ENCODE measurements at places on chromosomes 2 and 18. TPM values are rescaled to one million over a fixed set of nuclear protein-coding genes. Genes with fewer than 3 reads are reported as not detected.

DNA sequence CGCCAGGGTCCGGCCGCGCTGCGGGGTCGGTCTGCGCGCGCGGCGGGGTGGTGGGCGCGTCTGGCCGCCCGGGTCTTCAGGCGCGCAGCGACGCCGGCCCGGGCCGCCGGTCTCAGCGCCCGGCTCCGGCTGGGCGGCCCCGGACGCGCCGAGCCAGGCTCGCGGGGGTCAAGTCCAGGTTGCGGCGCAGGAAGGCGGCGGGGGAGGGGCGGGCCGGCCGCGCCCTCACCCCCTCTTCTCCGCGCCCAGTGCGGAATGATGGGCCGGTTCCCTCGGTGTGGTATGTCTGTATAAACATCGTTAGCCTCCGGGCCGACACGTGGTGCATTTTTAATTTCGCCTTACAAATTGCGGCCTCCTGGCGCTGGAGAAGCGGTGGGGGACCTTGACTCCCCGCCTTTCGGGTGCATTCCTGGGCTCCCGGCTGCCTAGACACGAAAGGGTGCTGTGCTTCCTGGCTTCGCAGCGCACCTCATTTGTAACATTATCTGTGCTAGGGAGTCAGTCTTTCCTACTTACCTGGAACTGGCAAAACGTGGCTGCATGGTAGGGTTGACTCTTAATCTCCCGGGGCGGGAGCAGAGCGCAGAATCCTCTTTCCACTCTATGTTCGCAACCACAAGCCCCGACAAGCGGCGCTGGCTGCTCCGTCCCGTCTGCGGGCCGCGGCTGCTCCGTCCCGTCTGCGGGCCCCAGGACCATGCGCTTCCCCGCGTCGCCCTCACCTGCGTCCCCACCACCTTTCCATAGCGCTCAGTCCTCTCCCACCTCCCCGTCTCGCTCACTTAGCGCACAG lies 69.0 kb downstream of the CTAGE1 start:
- no peak for DNase-seq

- DNase-seq = no peak
Measured at GRCh38 chr18:31592506-31593157, 955 bp downstream of the TTR start.

DNA sequence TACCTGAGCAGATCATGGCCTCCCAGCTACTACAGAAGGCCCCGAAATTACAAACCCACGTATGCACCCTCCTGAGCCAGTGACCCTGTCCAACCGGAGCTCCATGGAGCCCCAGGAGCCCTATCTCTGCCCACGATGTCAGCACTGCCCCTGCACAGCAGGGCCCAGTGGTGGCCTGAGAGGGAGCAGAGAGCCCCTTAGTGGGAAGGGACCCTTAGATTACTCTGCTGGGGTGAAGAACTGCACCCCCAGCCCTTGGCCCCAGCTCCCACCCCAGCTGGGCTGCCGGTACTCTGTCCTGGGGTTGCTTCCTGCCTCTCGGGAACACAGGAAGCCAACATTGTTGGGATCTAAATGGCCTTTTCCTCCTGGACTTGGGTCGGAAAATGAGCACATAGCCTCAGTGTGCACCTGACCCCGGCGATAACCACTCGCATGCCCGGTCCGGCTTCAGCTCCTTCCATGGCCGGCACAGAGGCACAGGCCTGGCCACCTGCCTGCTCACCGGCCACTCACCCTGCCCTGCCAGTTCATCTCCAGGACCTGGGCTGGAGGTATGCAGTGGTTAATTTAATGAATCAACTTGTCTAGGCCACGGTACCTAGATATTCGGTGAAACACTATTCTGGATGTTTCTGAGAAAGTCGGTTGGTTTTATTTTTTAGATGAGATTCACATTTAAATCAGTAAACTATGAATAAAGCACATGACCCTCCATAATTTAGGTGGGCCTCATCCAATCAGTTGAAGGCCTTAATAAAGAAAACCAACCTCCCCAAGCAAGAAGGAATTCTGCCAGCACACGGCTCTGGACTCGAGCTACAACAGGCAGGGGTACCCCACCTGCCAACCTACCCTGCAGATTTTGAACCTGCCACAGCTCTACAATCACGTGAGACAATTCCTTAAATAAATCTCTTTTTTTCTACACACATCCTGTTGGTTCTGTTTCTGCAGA lies 19.2 kb downstream of the TNS1 start:
- DNase-seq = no peak

Gene ABCG8
- total RNA-seq = not detected

- DNase-seq = no peak
Measured at GRCh38 chr18:4636967-4637366, 181.9 kb upstream of the DLGAP1 start.

- peak; percentile 83 for DNase-seq
Measured at GRCh38 chr2:105746177-105747080, 1.7 kb downstream of the NCK2 start.

DNA sequence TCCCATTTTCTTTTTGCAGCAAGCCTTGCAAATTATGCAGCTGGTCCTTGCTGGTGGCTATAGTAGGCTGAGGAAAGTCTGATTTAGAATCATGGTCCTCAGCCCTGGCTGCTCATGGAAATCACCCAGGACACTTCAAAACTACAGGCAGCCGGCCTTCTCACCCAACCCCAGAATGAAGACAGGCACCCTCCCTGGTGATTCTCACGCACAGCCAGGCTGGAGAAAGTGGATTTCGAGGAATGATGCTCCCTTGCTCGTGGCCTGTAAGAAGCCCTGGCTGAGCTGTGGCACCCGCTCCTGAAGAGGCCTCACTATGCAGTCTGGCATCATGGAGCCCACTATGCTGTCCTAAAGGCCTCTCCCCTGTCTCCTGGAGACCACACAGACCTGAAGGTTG lies 157.4 kb downstream of the CAPN13 start:
- DNase-seq = no peak

GRCh38 chr2:122077771-122078170 lies 322.3 kb downstream of the TSN start:
- no peak for DNase-seq

Gene UBE2E3
- 30.7 TPM for total RNA-seq

- no peak for DNase-seq
Measured at GRCh38 chr18:76993085-76993382, 139.5 kb downstream of the MBP start.

DNA sequence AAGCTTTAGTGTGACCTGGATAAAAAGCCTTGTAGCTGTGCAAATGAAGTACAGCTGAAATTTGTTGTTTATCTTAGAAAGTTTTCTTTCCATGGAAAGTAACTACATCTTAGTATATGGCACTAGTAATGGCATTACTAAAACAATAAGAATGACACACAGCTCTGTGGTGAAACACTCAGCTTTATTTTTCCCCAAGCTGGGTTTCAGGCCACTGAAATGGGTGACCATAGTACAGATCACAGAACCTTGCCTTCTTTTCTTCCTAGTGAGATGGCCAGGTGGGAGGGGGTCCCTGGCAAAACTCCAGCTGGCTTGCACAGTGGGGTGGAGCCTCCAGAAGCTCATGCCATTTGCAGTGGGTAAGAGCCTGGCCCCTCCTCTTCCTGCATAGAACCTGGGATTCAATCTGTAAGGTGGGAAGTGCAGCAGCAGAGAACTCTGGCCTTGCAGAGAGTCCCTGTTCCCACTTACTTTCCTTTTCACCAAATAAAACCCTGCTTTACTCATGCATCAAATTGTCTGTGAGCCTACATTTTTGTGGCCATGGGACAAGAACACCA lies 17.6 kb upstream of the GRP start:
- no peak for DNase-seq

DNA sequence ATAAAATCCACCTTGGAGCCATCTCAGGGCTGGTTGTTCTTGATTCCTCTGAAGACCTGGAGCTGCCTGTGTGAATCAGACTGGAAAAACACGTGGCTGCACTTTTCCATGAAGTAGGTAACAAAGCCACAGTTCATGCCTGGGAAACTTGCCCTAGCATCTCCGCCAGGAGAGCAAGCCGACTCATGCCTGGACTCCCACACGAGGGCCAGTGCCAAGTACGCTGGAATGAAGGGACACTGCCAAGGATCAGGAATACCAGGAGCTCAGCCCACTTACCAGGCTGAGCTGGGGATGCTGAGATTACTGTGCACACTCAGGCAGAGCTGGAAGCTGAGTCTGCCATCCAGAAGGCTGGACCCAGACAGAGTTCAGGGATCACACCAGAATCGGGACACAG lies 10.9 kb upstream of the FHL2 start:
- no peak for DNase-seq

- no peak for DNase-seq
Measured at GRCh38 chr18:58373481-58373880, 255.4 kb downstream of the ALPK2 start.

DNA sequence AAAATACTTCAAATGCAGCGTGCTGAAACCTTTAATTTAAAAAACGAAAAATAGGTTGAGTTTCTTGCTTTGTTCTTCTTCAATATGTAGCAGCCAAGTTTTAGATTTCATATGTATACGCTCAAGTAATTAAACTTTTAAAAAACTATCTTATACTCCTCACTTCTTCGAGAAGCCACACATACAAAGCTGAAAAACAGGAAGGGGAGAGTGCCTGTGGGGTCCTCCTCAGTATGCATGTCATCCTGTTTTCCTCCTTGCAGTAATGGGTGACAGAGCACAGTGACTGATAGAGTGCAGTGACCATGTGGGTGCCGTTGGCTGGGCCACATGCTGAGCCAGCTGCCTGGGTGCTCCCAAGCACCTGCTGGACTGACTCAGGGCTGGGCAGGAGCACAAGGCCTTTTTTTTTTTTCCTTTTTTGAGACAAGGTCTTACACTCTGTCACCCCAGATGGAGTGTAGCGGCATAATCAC lies 33.3 kb downstream of the UXS1 start:
- DNase-seq = peak; percentile 23

Gene SERPINB11
- not detected for total RNA-seq

DNA sequence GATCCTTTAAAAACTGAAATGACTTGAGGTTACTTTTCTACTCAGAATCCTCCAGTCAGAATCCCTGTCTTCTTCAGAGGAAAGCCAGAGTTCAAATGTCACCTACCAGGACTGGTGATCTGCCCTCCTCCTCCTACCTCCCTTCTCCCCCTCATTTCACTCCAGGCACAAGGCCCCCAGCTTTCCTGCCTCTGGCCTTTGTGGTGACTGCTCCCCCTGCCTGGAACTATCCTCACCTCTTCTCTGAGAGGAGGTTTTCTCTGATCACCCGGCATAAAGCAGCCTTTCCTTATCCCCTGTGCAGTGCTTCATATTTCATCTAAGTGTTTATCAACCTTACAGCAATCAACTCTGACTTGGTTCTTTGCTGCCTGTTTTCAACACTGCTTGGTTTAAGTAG lies 6.8 kb downstream of the B3GNT2 start:
- DNase-seq = no peak

Gene CRYGC
- total RNA-seq = not detected

Gene TUBA4B
- not detected for total RNA-seq

GRCh38 chr2:88903749-88904353 lies 212.4 kb downstream of the RPIA start:
- DNase-seq = no peak

DNA sequence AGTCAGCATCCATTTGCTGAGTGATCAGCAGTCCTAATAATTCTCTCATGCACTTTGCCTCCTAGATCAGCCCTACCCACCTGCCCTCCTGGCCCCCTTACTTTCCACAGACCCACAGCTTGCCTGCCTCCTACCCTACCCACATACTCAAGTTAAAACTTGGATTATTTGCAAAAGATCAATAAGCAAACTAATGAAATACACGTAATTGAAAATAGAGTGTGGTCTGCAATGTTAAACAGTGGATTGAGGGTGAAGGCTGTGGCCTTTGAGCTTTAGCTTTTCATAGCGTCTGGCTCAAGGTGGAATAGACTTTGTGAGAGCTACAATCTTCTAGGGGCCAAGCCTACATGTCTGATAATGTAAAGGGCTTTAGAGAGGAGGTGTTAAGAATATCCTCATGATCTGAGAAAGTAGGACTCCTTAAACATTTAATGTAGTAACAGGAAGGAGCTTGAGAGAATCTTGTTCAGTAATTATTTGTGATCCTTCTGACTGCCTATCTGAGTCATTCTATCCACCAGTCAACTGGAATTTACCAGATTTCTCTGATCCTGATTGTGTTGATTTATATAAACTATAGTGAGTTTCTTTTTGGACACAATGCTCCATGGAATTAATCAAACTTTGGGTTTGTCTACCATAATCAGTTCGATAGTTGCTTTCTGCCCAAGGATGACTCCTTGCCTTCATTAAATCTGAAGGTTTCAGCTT lies 310.0 kb downstream of the HRH4 start:
- no peak for DNase-seq

Gene AOX1
- total RNA-seq = 0.71 TPM

Gene SLC16A14
- total RNA-seq = 0.43 TPM

Gene ITGB6
- not detected for total RNA-seq

- DNase-seq = peak; percentile 71
Measured at GRCh38 chr18:24075767-24076597, 61.4 kb downstream of the TTC39C start.

Gene HOXD13
- total RNA-seq = not detected

Gene ALK
- not detected for total RNA-seq

DNA sequence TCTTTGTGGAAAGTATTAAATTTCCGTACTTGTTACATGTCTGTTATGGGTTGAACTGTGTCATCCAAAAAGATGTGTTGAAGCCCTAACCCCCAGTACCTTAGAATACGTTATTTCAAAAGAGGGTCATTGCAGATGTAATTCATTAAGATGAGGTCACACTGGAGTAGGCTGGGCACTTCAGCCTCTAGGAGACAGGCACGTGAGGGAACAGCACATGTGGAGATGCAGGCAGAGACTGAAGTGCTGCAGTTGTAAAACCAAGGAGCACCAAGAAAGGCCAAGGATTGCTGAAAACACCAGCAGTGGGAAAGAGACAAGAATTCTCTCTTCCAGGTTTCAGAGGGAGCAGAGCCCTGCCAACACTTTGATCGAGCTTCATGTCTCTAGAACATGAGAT lies 4.6 kb upstream of the RHBDD1 start:
- DNase-seq = no peak

DNA sequence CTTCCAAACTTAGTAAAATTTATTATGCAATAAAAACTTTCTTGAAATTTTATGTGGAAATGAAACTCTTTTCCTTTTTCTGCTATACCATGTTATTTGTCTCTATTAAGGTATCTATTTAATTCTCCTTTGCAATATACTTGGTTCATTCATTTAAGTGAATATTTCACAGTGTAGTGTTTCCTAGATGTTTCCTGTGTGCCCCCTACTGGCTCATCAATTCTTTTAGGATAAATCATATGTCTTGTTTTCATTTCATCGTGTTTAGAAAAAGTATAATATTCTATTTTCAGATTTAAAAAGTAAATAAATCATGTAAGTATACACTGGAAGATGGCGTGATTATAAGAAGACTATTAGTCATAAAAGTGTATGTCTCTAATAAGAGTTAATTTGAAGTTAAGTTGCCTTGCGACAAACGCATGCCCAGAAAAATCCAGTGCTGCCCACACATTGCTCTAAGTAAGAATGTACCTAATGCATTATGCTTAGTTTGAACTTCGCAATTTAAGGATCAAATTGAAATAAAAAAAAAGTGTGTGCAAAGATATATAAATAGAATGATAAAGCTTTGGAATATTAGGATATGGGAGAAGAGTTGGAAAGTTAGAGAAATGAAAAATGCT lies 525.4 kb downstream of the KCNJ3 start:
- no peak for DNase-seq

Gene DYNAP
- not detected for total RNA-seq

GRCh38 chr2:15385184-15385583 lies 175.9 kb downstream of the NBAS start:
- DNase-seq = no peak
